Activated naive CD4-positive, alpha-beta T cell (primary cell): ENCODE measurements at places on chromosomes 3 and 15.

DNA sequence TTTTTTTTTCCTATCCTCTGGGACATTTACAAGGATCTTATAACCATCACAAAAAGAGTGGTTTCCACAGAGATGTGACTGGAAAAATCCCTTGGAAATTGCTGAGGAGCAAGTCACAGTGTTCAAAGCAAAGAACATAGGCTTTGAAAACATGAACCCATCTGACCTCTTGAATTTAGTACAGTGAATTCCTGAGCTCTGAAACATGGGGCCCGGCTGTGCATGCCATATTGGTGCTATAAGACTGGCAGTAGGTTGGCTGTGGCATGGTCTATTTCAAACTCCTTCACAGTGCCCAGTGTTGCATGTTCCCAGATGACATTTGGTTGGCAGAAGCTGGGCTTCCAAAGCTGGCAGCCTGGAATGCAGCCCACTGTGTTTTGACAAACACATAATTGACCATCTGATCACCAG is 202.2 kb downstream of the TIGIT start:
- DNase-seq, result no peak

DNA sequence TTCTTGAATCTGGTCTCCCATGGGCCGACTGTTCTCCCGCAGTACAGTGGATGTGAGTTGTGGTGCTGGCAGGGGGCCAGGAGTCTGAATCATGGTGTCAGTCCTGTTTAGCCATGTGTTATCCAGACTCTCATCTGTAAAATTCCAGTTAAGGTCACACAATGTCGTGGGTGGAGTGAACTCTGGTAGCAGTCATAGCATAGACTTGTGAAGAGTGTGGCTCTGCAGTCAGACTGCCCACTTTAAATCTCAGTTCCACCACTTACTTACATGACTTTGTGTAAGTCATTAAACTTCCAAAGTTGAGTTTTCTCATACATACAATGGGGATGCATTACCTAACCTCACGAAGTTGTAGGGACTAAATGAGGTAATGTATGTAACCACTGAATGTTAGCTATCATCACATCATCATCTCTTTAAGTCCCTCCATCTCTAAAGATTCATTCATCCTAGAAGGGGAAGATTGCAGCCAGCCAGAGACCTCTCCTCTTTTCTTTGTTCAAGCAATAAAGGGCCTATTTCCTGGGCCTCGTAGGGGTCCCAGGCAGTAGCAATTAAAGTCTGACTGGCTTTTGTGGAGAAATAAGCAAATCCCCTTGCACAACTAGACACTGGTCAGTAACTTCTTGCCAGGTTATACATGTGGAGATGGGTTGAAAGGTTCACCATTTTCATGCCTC is 93.9 kb downstream of the PCCB start:
- no peak for DNase-seq

- no peak for DNase-seq
Observed at GRCh38 chr3:132209855-132210254, 107.4 kb upstream of the ACP3 start.

DNA sequence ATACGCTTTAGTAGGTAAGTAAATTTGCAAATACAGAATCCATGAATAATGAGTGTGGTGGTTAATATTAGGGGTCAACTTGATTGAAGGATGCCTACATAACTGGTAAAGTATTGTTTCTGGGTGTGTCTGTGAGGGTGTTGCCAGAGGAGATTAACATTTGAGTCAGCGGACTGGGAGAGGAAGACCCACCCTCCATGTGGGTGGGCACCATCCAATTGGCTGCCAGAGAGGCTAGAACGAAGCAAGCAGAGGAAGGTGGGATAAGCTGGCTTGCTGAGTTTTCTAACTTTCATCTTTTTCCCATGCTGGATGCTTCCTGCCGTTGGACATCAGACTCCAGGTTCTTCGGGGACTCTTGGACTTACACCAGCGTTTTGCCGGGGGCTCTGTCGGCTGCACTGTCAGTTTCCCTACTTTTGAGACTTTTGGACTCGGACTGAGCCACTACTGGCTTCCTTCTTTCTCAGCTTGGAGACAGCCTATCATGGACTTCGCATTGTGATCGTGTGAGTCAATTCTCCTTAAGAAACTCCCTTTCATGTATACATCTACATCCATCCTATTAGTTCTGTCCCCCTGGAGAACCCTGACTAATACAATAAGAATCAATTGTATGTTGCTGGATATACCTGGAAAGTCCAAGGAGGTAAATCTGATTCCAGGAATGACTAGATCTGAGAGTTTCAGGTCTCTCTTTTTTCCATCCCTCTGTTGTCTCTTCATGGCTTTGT is 25.8 kb upstream of the NEDD4 start:
- DNase-seq, result no peak

GRCh38 chr15:75671730-75672602 is 24.3 kb downstream of the SNX33 start:
- DNase-seq, result no peak

DNA sequence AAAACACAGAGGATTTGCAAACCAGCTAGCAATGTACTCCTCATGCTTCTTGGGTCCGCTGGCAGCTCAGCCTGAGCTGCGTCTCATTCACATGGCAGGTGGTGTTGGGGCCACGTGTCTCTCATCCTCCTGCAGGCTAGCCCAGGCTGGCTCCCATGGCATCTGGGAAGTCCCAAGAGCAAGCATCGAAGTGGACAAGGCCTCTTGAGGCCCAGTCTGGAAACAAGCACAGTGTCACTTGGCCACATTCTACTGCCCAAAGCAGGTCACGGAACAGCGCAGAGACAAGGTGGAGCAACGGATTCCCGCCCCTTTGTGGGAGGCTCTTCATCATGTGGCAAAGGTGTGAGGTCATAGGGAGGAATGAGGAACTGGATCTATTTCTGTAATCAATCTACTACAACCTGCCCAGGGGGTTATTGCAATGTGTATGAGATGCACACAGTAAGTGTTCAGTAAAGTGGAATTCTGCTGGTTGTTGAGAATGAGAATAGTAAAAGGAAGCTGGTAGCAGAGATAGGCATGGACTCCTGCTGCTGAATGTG is 128.3 kb downstream of the TPRA1 start:
- DNase-seq, result no peak

GRCh38 chr3:147401421-147401820 is 4.9 kb downstream of the ZIC4 start:
- no peak for DNase-seq

- no peak for DNase-seq
Observed at GRCh38 chr3:189737071-189737470, 105.9 kb downstream of the TP63 start.

GRCh38 chr3:150097588-150097890 is 126.8 kb upstream of the PFN2 start:
- DNase-seq, result no peak

DNA sequence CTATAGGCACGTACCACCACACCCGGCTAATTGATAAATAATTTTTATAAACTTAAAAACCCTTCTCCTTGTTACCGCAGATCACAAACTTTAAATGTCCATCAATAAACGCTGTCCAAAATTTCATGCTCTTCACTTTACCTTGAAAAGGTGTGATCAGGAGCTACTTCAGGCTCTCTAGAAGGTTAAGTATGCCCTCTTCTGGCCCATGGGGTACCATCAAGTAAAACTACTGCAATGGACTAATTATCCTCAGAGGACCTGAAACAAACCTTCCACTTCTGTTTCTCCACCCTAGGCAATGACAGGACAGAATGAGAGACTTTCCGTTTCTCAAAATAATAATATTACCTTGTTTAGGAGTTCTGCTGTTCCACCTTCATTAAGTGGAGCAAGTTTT is 9.2 kb downstream of the LZTFL1 start:
- DNase-seq, result no peak

GRCh38 chr3:185280572-185281365 is 26.9 kb upstream of the EHHADH start:
- DNase-seq, result no peak

GRCh38 chr3:167882057-167882667 is 146.6 kb downstream of the SERPINI1 start:
- DNase-seq, result no peak

DNA sequence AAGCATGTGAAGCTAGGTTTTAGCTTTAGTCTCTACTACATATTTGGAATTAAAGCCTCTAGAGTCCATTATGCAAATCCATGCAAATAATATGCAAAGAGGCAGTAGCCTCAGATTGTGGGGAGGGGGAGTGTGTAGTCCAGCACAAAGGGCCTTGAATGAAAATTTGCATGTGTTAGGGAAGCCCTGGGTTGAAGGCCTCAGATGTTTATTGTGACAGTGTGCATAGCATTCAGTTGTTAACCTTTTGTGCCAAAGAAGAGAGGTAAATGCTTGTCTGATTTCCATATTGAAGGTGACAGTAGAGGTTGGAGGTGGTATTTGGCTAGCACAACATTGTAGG is 24.5 kb upstream of the BFSP2 start:
- no peak for DNase-seq

- DNase-seq, result no peak
Observed at GRCh38 chr3:78972617-78973301, 795.0 kb downstream of the ROBO1 start.

GRCh38 chr3:67458896-67459530 is 195.4 kb downstream of the SUCLG2 start:
- DNase-seq, result no peak

DNA sequence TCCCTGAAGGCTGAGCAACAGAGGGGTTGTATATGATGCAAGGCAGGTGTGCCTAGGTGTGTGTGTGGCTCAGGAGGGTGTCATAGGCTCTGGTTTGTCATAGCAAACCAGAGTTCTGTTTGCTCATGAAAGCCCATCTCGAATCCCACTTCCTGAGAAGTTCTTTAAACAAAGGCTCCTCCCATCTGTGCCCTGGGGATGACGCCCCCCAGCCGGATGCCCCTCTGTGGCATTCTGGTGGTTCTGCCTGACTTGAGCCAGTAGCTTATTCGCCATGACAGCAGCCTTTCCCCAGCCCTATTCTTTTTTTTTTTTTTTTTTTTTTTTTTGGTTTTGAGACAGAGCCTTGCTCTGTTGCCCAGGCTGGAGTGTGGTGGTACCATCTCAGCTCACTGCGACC is 45.4 kb downstream of the PDIA5 start:
- DNase-seq, result no peak

GRCh38 chr3:103684904-103685303 is 1250.1 kb downstream of the ZPLD1 start:
- no peak for DNase-seq

DNA sequence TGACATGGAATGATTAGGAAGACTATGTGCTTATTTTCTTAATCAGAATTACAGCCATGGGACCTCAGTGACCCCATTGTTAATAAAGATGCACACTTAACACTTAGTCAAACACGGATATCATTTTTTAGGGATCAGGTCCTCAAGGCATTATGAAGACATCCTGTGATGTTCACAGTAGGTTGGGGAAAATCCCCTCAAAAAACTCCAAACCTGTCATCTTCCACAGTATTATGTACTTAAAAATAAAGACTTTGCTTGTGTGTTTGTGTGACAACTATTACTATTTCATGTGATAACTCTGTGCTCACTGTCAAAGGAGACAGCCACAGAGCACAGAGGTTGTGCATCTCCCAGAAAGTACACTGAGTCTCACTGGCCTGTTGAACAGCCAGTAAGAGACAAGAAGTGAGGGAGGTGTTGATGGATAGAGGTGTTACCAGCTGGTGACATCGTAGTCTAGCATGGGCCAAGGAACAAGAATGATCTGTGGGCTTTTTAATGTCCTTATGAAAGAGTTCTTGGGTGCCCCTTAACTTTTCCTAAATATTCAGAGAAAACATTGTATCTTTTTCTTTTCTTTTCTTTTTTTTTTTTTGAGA is 18.0 kb downstream of the CHST2 start:
- no peak for DNase-seq

GRCh38 chr3:58391156-58391865 is 42.3 kb downstream of the PDHB start:
- DNase-seq, result no peak

DNA sequence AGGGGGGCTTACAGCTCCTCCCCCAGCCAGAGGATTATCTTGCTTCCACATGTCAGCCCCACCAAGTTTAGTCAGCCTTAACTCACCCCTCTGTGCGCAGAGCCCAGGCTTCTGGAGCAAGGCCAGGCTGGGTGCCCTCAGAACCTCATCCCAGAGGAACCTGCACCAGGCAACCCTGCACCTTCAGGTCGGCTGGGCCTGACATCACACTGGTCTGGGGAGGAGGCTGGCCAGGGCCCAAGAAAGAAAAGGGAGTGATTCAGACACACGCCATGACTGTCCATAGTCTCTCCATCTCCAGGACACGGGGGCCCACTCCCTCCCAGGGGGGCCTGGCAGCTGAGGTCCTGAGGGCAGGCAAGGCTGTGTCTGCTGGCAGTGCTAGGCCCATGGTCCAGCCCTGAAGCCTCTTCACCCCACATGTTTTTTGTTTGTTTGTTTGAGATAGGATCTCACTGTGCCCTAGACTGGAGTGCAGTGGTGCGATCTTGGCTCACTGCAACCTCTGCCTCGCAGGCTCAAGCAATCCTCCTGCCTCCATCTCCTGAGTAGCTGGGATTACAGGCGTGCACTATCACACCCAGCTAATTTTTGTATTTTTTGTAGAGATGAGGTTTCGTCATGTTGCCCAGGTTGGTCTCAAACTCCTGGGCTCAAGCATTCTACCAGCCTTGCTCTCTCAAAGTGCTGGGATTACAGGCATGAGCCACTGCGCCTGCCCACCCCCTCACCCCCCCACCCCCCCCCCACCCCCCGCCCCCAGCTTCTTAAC is 11.1 kb downstream of the TNK2 start:
- DNase-seq, result no peak

DNA sequence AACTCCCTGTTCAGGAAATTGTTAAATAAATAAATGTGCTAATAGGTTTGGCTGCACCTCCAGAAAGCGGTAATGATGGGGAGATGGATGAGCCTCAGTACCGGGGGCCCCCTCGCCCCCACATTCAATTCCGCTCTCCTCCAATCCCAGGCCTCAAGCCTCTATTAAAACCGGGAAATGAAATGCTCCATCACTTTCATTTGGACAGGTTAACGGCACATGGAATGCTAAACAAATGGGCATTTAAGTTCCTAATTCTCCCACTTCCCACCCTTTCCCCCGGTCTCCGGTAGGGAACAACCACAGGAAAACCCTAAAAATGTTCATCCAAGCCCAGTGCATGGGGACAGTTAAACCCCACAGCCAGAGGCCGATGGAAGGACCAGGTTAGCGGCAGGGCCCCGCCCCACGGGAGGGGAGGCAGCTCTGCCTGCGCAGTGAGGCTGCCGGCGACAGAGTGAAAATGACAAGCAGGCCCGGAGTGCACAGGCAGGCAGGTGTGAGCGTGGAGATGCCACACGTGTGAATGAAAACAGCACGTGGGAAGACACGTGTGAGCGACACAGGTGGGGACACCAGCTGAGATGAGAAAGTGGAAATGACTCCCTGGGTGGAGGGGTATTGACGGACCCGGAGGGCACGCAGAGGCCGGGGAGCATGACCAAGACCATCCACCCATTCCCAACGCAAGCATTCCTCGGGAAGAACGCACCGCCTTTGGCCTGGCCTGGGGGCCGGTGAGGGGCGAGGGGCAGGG is 28.1 kb downstream of the RNU5B-1 start:
- DNase-seq, result no peak

DNA sequence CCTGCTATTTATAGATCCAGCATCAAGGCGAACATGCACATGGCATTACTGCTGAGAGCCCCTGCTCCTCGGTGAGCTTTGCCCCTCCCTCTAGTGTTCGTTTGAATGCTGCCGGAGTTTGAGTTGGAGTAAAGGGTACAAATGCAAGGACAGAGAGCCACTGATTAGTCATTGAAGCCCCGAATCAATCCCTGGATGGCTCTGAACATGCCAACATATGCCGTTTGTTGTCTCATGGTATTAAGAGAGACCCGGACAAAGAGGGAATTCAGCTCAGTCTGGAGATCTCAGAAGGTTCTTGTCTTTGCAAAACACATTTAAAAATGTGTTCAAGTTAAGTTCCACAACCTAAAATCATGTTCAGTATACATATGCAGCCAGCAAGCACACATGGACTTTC is 789.2 kb upstream of the NR2F2 start:
- no peak for DNase-seq

GRCh38 chr15:57505949-57506391 is 85.7 kb upstream of the MYZAP start:
- DNase-seq, result no peak
